ENCODE measurements at places on chromosomes 16 and 17. TPM values are rescaled to one million over a fixed set of nuclear protein-coding genes. Genes with fewer than 3 reads are reported as not detected.

DNA sequence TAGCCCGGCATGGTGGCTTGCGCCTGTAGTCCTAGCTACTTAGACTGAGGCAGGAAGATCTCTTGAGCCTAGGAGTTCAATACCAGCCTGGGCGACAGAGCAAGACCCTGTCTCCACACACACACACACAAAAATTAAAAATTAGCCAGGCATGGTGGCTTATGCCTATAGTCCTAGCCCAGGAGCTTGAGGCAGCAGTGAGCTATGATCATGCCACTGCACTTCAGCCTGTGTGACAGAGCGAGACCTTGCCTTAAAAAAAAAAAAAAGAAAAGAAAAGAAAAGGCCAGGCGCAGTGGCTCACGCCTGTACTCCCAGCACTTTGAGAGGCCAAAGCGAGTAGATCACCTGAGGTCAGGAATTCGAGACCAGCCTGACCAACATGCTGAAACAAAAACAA, 23.9 kb downstream of the C17orf75 start:
- H3K27ac ChIP-seq = no peak overlapping the region
- H3K27me3 ChIP-seq = peaks cover 21% of the 10 kb centered on the region
- H3K36me3 ChIP-seq = no peaks in the 10 kb centered on the region
- DNase-seq = no peak

DNA sequence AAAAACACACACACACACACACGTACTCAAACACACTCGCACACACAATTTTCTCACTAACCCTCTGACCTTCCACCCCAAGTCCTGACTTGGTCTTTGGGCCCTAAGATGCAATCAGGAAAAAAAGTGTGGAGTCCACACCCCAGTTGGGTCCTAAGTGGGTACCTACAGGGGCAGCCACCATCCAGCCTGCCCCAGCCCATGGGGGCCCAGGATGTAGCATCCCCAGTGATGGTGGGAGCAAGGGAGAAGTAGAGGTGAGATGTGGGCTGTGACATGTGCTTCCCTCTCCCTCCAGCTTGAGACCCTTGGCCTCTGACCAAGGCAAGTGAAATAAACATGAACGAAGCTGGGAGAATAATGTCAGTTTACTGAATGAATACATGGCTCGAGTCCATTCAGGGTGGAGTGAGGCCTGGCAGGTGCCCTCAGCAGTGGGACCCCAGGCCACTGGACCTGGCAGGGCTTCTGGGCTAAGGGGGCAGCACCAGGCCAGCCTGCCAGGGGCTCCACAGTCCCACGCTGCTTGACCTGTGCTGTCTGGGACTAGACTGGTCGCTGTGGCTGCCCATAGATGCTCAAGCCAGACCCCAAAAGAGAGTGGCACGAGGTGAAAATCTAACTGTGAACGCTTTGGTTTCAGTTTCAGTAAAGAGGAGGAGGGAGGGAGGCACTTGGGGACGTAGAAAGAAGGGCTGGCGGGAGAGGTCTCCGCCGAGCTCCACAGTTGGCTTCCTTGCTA, 73.7 kb downstream of the MRC2 start:
- H3K27ac ChIP-seq = no peak overlapping the region
- no peak for DNase-seq
- no peaks in the 10 kb centered on the region for H3K36me3 ChIP-seq
- H3K4me3 ChIP-seq = no peak overlapping the region
- H3K4me1 ChIP-seq = peaks cover 13% of the 10 kb centered on the region
- H3K27me3 ChIP-seq = peaks cover 16% of the 10 kb centered on the region

- no peak overlapping the region for H3K4me3 ChIP-seq
- H3K36me3 ChIP-seq = peaks cover 4% of the 10 kb centered on the region
- no peaks in the 10 kb centered on the region for H3K4me1 ChIP-seq
These were observed 14.9 kb upstream of the B4GALNT2 start for GRCh38 chr17:49117587-49118230.

Gene CCDC57
- total RNA-seq = 59.5 TPM

- H3K27ac ChIP-seq = no peak overlapping the region
- no peaks in the 10 kb centered on the region for H3K4me1 ChIP-seq
- H3K4me3 ChIP-seq = no peak overlapping the region
- no peak for DNase-seq
These were observed 611.4 kb upstream of the CDH5 start for GRCh38 chr16:65754820-65755691.

DNA sequence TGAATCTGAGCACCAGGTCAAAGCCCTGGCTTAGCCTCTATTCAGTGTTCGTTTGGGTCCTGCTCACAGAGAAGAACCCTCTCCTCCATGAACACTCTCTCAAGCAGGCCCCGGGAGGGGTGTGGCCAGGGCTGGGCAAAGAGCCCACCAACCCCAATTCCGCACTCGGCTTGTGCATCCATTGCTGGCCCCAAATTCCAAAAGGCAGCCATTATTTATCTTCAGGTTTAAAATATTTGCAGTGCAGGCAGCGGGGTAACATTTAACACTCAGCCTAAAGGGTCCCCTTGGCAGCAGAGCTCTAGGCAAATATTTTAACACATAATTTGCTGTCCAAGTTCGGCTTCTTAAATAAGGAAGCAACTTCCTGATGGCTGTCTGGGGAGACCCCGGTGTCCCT, 115.7 kb downstream of the ZNF423 start:
- H3K36me3 ChIP-seq = no peaks in the 10 kb centered on the region
- no peaks in the 10 kb centered on the region for H3K4me1 ChIP-seq

DNA sequence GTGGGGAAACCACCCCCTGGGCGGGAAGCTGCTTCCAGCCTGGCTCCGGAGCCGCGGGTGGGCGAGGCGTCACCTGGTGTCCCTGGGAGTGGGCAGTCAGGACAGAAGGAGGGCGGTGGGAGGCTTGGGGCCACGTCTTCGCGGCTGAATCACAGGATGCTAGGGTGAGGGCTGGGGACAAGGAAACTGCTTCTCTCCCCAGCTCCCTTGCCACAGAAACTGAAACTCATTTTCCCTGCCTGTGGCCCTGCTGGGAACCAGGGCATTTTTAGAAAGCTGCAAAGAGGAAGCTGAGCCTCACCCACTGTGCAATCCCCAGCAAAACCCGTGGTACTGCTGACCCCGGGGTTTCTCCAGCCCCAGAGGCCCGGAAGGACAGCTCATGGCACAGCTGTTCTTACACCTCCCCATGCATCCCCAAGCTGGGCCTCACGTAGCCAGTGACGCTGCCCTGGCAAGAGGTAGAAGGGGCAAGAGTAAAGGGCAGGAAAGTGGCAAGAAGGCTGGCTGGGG, 8.2 kb downstream of the RHBDF2 start:
- H3K4me1 ChIP-seq = peaks cover 29% of the 10 kb centered on the region
- H3K4me3 ChIP-seq = peak overlapping the region; percentile 76
- H3K27ac ChIP-seq = peak overlapping the region; percentile 88
- no peaks in the 10 kb centered on the region for H3K27me3 ChIP-seq
- no peaks in the 10 kb centered on the region for H3K36me3 ChIP-seq

DNA sequence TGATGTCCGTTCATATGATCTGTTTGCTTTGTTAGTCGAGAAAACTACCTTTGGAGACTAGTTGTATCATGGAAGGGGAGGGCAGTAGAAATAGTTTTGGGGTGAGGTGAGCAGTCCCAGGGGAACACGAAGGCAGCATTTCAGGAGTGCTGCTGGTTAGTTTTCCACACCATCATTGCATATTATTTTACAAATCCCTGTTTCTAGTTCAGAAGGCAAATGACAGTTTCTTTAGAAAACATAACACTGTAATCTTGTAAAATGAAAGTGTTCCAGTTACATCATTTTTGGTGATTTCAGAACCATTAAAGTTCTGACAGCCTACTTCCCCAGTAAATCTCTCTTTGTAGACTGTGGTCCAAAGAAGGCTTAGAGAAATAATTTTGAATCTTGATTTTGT, 25.4 kb downstream of the BANP start:
- H3K27me3 ChIP-seq = no peaks in the 10 kb centered on the region
- no peak overlapping the region for H3K4me3 ChIP-seq
- DNase-seq = no peak
- no peak overlapping the region for H3K27ac ChIP-seq
- H3K4me1 ChIP-seq = peaks cover 46% of the 10 kb centered on the region
- peaks cover 53% of the 10 kb centered on the region for H3K36me3 ChIP-seq

GRCh38 chr17:17941015-17941414, 31.2 kb downstream of the TOM1L2 start:
- no peak overlapping the region for H3K4me3 ChIP-seq
- H3K36me3 ChIP-seq = no peaks in the 10 kb centered on the region

Gene HBA1
- total RNA-seq = not detected

Gene CNGB1
- not detected for total RNA-seq

- H3K4me3 ChIP-seq = no peak overlapping the region
- no peak for DNase-seq
- no peaks in the 10 kb centered on the region for H3K27me3 ChIP-seq
- no peaks in the 10 kb centered on the region for H3K4me1 ChIP-seq
- no peaks in the 10 kb centered on the region for H3K36me3 ChIP-seq
- H3K27ac ChIP-seq = no peak overlapping the region
These were observed 9.1 kb upstream of the SIAH1 start for GRCh38 chr16:48394355-48394703.

GRCh38 chr16:70018254-70018653, 67.1 kb downstream of the CLEC18A start:
- H3K27ac ChIP-seq = no peak overlapping the region
- H3K4me3 ChIP-seq = no peak overlapping the region
- DNase-seq = peak; percentile 44
- H3K27me3 ChIP-seq = no peaks in the 10 kb centered on the region
- peaks cover 17% of the 10 kb centered on the region for H3K36me3 ChIP-seq
- H3K4me1 ChIP-seq = peaks cover 3% of the 10 kb centered on the region

DNA sequence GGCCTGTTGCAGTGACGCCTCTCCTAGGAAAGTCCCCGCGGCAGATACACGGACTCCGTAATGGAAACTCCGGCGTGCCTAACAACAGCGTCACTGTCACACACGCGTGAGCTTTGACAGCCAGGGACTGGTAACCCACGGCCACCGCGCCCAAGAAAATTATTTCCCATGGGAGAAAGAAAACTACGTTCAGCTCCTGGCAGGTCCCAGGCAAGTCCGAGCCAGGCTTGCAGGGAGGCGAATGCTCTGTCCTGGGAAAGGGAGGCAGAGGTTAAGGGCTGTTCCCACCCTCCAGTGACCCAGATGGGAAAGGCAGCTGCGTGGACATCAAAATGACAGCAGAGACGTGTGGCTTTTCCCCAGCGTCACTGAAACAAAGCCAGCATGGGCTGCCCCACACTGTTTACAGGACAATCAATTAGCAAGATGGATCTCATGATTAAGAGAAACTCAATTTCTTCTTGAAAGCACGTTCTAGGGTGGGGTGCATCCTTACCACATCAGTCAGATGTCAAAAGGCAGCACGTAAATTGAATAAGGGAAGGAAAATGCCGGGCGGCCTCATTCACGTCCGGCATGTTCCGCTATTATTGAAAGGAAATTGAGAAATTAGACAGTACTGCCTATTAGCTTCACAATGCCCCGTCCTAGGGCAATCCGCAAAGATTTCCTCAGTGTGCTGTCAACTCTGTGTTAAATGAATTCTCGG, 82.5 kb downstream of the NXN start:
- no peak overlapping the region for H3K4me3 ChIP-seq
- peaks cover 46% of the 10 kb centered on the region for H3K27me3 ChIP-seq
- no peak overlapping the region for H3K27ac ChIP-seq
- no peak for DNase-seq
- H3K36me3 ChIP-seq = no peaks in the 10 kb centered on the region

Gene KRT15
- not detected for total RNA-seq

Measured in activated naive CD8-positive, alpha-beta T cell treated with anti-CD3 and anti-CD28 coated beads for 36 hours (primary cell).